ENCODE measurements at places on chromosomes 6 and 20. TPM values are rescaled to one million over a fixed set of nuclear protein-coding genes. Genes with fewer than 3 reads are reported as not detected.

The LY86 gene
- not detected for total RNA-seq

The PTCHD4 gene
- 5.9 TPM for total RNA-seq

The DDO gene
- total RNA-seq: 0.23 TPM

The MYL9 gene
- total RNA-seq: 35.2 TPM

The FOXQ1 gene
- not detected for total RNA-seq

Measured in smooth muscle cell of the umbilical artery (primary cell).